ENCODE measurements at places on chromosomes 2 and 18.

GRCh38 chr2:182077023-182077422, 91.4 kb downstream of the PPP1R1C start:
- DNase-seq: no peak

GRCh38 chr2:44155666-44156446, 12.8 kb upstream of the PPM1B start:
- DNase-seq: no peak

GRCh38 chr2:106127776-106128268, 66.3 kb downstream of the UXS1 start:
- DNase-seq: no peak

DNA sequence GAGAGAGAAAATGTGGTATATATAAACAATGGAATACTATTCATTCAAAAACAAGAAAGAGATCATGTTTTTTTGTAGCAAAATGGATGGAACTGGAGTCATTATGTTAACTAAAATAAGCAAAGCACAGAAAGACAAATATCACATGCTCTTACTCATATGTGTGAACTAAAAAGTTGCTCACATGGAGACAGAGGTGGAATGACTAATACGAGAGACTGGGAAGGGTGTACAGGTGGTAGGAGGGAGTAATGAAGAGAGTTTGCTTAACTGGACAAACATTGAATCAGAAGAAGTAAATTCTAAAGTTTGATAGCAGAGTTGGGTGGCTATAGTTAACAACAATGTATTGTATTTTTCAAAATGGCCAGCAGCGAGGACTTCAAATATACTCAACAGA, 1080.7 kb upstream of the CHAC2 start:
- DNase-seq: no peak

GRCh38 chr2:160460333-160460731, 33.3 kb downstream of the RBMS1 start:
- DNase-seq: no peak

DNA sequence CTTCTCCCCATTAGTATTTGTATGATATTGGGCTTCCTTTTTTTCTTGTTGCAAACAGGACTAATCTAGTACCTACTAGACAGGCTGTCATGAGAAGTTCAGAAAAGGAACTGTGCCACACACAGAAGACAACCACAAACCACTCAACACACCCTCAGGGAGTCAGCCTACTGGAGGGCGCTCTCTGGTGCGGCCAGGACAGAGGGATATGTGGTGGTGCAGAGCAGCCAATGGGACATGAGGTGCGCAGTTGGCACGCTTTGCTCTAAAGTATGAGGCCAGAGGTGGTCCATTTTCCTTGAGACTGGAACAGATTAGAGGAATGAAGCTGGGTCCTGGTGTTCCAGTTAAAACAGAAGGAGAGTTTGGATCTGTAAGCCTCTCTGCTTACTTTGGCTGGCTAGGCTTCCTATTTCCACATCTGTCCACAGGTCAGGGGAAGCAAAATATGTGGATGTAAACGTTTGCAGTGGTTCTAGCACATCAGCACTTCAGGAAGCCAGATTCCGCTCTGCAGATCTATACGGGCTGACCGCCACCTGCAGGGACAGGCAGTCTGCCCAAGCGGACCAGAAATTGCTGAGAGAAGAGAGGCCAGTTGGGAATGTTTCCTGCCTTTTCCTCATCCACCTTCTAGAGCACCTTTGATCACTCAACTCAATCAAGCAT, 114.1 kb downstream of the GFPT1 start:
- DNase-seq: no peak

DNA sequence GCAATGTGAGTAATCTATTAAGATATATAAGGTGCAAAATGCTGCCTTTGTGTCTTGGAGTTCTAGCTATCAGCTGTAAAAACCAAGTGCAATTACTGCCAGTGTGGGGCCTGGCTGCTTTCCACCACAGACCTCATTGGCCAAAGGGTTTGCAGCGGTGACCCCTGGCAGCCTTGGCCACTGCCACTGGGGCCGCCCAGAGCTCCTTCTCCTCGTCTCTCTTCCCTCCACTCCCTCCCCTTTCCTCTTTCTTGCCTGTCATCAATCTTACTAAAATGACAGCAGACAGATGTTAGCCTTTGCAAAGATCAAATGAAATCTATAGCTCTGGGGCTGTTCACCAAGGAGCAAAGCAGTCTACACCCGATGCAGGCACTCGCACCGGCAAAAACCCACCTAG, 986.3 kb downstream of the BCL11A start:
- no peak for DNase-seq

DNA sequence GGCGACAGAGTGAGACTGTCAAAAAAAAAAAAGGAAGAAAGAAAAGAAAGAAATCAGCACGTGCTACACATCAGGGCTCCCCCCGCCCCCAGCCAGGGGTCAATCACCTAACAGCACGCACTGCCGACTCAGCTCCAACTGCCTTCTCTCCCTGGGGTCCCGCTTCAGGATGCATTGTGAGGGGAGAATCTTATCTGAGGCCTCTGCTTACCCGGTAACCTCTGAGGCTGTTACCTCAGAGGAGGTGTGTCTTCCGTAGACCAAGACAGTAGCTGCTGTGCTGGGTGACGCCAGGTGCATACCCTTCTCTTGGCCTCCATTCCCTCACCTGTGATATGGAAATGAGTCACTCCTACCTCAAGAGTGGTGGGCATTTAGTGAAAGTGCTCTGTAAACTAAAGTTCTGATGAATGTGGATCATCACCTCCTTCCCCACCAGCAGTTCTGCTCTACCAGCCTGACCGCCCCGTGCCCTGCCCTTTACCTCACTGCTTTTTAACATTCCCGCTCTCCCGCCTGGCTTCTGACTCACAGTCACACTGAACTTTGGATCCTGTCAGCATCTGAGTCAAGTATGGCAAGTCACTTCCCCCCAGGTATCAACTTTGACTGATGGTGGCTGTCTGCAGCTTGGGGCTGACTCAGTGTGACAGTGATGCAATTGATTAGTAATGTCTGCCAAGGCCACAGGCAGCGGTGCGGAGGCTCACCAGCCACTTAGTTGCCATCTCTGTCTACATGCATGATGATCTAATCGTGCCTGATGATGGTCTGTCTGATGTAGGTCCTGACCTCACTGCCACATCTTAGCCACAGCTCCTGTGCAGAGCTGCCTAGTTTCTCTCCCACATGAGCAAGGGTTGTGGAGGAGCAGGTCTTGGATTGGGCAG, 20.1 kb downstream of the ARID5A start:
- DNase-seq: no peak
